ENCODE measurements at places on chromosomes 7 and 10.

- no peak for DNase-seq
Measured at GRCh38 chr7:48087349-48087748, 1.7 kb upstream of the UPP1 start.

- DNase-seq: peak; percentile 71
Measured at GRCh38 chr7:101138213-101138870, 11.4 kb downstream of the SERPINE1 start.

- DNase-seq: peak; percentile 61
Measured at GRCh38 chr7:116138202-116138801, 72.0 kb upstream of the TES start.

DNA sequence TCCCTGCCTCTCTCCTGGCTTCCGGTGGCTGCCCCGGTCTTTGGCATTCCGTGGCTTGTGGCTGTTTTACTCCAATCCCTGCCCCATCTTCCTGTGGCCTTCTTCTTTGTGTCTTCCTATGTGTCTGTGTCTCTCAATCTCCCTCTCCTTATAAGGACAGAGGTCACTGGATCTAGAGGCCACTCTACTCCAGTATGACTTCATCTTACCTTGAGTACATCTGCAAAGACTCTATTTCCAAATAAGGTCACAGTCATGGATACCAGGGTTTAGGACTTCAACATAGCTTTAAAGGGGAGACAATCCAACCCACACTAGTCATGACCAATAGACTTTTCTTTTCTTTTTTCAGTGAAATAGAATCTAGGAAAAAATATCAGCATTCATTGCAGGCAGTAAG, 153.3 kb upstream of the INSYN2A start:
- no peak for DNase-seq

DNA sequence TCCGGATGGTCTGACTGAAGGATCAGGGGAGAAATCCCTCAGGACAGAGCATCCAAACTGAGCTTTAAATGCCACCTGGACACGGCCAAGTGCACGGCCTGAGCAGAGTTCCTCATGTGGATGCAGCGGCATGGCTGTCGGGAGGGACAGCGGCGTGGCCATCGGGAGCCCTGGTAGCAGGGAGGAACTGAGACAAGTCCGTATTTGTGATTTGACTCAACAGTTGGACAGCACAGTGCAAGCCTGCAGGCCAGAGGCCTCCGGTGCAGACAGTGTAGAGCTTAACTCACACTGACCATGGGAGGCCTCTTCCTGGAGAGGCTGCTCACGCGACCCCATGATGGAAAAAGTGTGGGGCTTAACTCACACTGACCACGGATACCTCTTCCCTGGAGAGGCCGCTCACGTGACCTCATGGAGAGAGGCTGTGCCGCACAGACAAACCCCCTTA, 207.4 kb downstream of the DIP2C start:
- no peak for DNase-seq

GRCh38 chr7:80135309-80136104, 876 bp downstream of the GNAI1 start:
- DNase-seq: peak; percentile 50

GRCh38 chr7:70758646-70759045, 373.3 kb upstream of the GALNT17 start:
- DNase-seq: no peak

DNA sequence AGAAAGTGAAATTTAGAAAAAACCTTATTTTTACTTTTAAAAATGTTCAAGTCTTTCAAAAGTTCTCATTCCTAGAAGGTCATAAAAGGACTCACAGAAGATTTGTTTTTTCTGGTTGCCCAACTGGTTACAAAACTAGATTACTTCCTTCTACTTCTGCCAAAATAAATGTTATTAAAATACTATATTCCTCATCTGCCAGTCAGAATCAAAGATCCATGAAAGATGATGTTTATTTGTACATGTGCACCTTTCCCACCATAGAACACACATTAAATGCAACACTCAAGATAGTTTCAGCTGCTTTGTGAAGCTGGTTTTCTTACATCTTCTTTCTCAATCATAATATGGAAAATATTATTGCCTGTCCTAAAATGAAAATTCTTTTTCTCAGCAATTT, 465.4 kb downstream of the ETV1 start:
- no peak for DNase-seq

DNA sequence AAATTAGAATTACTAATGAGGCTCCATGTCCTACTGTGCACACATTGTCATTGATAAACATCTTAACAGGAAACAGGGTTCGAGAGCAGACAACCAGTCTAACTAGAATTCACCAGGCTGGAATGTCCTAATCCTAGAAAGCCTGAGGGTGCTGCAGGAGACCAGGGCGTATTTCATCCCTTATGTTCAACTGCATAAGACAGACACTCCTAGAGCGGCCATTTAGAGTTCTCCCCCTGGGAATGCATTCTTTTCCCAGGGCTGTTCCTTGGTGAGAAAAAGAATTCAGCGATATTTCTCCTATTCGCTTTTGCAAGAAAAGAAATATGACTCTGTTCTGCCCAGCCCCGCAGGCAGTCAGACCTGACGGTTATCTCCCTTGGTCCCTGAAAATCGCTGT, 486.0 kb downstream of the REEP3 start:
- no peak for DNase-seq

GRCh38 chr10:100728928-100729861, 16.2 kb upstream of the PAX2 start:
- DNase-seq: no peak

GRCh38 chr10:91887272-91888076, 21.8 kb downstream of the FGFBP3 start:
- DNase-seq: no peak

- DNase-seq: no peak
Measured at GRCh38 chr10:35641676-35642034, 441 bp downstream of the FZD8 start.

DNA sequence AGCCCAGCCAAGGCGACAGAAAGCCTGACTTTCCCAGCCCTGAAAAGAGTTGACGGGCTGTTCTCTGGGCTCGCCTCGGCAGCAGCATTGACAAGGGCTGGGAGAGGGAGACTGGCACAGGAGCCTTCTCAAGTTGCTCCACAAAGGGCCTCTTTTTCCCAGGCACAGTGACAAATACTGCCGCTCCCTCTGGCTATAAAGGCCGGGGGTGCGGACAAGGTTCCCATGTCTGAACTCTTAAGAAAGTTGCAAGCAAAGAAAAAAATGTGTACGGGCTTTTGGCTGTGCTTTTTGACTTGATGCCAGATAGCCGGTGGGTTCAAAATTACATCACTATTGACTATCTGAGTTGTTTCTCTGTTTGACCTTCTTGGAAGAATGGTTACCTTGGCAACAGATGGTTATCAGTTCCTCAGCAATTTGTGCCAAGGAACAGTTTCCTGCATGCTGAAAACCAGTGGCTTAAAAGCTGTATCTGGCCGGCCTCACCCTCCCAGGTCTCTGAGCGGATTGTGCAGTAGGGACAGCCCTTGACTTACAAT, 115.9 kb upstream of the EEPD1 start:
- DNase-seq: no peak

DNA sequence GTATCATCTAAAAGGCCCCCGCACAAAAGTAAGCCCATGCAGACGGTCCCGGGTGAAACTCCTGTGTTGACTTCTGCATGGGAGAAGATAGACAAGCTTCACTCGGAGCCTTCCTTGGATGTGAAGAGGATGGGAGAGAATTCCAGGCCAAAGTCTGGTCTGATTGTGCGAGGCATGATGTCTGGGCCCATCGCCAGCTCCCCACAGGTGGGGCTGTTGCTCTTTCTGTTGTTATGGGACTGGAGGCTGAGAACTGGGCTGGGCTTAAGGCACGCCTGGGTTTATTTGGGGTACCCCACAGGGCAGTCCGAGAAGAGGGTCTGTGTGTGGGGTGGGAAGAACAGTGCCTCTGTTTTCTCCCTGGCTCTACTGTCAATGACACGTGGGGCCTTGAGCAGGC, 14.6 kb downstream of the MINDY4 start:
- DNase-seq: no peak

DNA sequence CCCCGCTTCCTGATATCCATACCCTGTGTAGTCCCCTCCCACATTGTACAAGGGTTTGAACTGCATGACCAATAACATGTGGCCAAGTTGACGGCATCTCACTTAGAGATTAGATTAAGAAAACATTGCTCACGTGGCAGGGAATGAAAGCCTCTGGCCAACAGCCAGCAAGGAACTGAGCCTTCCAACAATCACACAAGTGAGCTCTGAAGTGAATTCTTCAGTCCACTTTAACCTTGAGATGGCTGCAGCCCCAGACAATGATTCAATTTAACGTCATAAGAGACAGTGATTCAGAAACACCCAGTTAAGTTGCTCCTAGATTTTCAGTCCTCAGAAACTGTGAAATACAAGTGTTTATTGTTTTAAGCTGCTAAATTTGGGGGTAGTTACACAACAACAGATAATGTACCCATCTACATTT, 165.9 kb upstream of the PLXNA4 start:
- no peak for DNase-seq

DNA sequence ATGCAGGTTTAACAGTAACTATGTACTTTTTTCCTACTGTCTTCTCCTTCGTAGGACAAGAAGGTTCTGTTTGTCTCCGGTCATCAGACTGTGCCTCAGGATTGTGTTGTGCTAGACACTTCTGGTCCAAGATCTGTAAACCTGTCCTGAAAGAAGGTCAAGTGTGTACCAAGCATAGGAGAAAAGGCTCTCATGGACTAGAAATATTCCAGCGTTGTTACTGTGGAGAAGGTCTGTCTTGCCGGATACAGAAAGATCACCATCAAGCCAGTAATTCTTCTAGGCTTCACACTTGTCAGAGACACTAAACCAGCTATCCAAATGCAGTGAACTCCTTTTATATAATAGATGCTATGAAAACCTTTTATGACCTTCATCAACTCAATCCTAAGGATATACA, 2.4 kb downstream of the DKK1 start:
- DNase-seq: no peak

DNA sequence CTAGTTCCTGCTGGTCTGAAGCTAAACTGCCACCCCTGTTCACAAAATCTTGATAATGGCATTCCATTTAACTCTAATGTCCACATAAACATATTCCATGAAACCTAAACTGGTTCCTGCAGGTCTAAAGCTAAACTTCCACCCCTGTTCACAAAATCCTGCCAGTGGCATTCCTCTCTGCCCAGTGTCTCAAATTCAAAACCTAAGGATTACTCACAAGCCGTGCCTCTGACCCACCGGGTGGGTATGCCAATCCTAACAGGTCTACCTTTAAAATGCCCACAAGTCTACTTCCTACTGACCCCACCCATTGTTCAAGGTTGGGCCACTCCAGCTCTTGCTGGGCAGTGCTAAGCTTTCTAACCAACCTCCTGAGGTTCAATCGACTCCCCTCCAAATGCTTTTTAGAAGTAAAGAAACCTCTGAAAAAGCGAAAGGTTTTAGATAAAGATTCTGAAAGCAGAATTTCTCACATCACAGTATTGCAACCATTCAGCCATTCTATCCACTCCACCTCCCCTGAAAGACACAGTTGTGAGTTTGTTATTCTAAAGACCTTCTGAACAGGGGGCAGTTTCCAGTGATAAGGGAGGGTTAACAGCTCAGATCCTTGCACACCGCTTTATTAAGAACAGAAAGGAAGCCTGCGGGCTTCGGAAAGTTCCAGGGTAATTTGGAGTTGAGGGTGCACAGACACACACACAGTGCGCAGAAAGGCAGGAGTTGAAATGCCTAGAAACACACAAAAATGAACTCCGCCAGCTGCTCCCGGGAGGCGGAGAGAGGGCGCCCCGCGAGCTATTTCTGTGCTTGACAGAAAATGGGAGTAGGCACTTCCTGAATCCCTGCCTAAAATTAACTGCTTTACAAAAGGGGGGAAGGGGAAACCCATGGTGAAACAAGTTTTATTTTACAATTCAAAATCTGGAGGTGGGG, 87.7 kb downstream of the TNS3 start:
- DNase-seq: no peak

- peak; percentile 74 for DNase-seq
Measured at GRCh38 chr10:82394122-82394521, 519.1 kb downstream of the NRG3 start.

DNA sequence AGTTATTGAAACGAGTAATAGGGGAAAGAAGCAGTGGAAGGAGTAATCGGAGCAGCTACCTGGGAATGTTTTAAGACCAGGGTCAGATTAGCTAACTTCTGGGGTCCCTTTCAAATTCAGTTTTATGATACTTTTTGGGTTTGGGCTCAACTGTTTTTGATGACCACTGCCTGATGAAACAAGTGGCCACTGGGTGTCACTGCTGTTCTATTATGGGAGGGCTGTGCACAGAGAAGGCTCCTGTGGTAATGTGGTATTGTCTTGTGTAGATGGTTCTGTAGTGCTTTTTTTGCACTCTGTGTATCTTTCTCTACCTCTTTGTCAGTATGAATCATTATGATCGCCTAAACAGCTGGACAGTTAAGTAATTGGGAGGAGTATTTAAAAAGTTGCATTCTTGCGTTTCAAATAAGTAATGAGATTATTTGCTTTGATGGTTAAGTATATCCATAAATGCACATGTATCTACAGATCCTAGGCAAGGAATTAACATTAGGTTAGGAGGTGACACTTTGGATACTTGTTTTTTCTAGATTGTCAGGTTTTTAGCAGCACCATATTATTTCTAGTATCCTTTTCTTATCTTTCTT, 128.4 kb downstream of the ABCA13 start:
- peak; percentile 81 for DNase-seq

DNA sequence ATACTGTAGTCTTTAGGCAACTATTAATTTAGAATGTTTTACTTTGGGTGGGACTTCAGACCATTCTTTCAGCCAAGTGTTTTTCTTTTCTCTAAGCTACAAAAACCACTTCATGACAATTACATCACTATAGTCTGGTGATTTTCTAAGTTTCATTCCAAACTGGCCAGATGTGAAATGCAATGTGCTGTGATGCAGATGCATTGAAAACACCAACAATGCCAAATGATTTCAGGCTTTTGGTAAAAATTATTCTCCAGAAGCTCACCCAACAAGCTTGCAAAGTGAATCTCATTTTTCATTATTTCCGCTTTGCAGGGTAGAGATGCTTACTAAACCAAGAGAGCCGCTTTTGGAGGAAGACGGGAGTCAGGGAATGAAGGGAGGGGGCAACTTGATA, 118.4 kb upstream of the ANK3 start:
- DNase-seq: no peak

GRCh38 chr10:26381986-26382385, 56.2 kb upstream of the APBB1IP start:
- no peak for DNase-seq

- no peak for DNase-seq
Measured at GRCh38 chr7:70406186-70406949, 725.6 kb upstream of the GALNT17 start.

- DNase-seq: no peak
Measured at GRCh38 chr10:50946991-50947781, 61.8 kb upstream of the A1CF start.

DNA sequence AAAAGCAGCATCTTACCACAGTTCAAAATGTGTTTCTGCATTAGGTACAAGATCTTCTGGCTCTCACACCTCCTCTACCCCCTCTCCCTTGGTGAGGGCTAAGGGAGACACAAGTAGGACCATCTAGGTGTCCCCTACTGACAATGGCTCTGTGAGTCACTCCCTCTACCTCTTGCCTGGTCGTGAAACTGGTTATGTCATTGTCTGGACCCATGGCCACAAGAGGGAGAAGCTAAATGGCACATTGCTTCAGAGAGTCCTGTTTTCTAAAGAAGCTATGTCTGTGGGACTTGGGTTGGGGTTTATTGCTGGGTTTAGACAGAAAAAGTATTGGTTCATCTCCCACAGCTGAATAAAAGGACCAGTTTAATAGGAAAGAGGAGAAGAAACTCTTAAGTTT, 4.0 kb upstream of the PLXNA4 start:
- no peak for DNase-seq

- DNase-seq: no peak
Measured at GRCh38 chr10:118394301-118395200, 52.4 kb upstream of the FAM204A start.

- DNase-seq: no peak
Measured at GRCh38 chr7:140697447-140698143, 1.1 kb downstream of the NDUFB2 start.

GRCh38 chr10:6141296-6142151, 52.7 kb downstream of the RBM17 start:
- no peak for DNase-seq

Data from NCI-H2081 (cell line).